ENCODE measurements at places on chromosomes 3 and 15.

GRCh38 chr3:129593230-129593594, 13.3 kb downstream of the PLXND1 start:
- DNase-seq = no peak

DNA sequence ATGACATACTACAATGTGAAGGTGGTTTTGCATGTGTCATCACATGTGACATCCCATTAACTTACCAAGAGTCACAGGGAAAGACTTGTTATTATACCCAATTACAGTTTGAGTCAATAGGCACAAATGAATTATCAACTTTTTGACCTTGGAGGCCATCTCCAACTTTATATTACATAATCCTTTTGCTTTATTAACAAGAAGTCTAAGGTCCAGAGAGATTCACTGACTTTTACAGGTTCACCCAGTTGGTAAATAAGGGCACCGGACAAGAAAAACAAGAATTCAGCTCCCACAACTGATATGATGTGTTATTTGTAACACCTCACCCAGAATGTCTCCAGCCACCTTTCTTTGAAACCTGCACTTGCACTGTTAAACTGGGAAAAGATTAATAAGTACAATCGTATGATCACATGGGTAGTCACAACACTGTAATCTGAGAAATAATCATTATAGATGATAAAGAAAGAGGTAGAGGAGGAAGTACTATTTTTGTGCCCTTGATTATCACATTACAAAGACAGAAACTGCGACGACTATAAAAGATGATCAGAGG, 928.9 kb downstream of the FHIT start:
- no peak for DNase-seq

- no peak for DNase-seq
These were observed 68.1 kb upstream of the SCN5A start for GRCh38 chr3:38717355-38718240.

DNA sequence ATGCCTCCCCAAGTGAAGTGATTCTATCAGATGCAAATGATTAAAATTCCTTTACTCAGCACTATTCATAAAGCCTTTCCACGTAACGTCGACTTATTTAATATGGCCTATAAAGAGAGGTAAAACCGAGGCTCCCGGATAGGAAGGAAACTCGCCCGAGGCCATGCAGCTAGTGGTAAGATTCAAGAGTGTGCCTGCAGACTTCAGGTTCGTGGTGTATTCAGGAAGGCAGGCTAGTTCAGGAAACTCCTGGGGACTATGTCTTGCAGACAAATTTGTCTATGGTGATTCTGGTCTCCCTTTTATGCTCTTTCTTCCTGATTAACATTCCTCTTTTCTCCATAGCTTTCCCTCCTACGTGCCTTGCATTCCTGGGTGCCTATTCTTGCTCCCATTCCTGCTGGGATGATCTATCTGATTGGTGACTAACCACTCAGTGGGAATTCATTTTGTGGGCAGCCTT, 150.7 kb downstream of the SST start:
- no peak for DNase-seq

DNA sequence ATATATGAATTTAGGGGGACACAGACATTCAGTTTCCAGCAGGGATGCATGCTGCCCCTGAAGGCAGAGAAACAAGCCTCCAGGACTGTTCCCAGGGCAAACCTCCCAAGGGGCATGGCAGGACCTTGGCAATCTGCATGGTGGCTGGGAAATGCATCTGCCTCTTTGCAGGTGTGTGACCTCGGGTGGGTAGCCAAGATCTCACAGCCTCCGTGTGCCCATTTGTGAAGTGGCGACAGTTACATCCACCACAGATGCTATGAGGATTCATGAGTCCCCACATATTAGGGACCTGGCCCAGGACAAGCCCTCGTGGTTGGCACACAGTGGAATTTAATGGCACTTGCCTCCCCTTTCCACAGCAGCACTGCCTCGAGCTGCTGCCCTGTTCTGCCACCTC, 29.9 kb downstream of the SLC28A1 start:
- DNase-seq = no peak

Measured in NB4 (cell line).